NCI-H1930 (cell line): ENCODE measurements at places on chromosomes 6 and 20.

GRCh38 chr6:100493206-100493888 is 28.6 kb upstream of the SIM1 start:
- DNase-seq = no peak

DNA sequence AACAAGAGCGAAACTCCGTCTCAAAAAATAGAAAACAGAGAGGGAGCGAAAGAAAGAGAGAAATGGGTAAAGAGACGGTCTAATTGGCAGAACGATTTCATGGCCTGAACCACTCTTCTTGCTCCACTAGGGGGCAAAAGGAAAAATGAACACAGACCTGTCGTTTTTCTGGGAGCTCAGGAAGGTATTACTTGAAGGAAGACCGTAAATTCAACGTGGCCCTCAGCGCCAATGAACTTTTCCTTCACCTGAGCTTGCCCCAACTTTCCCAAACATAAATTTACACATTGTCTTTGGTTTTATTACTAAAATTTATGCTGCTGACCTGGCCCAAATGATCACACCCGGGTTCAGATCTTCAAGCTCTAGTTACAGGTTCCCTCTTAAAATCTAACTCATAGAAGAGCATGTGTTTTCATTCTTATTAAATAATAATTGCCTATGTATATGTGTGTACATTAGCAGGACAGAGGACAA is 67.3 kb downstream of the ATP9A start:
- DNase-seq = no peak

GRCh38 chr6:1630212-1630770 is 20.6 kb downstream of the FOXC1 start:
- DNase-seq = no peak

DNA sequence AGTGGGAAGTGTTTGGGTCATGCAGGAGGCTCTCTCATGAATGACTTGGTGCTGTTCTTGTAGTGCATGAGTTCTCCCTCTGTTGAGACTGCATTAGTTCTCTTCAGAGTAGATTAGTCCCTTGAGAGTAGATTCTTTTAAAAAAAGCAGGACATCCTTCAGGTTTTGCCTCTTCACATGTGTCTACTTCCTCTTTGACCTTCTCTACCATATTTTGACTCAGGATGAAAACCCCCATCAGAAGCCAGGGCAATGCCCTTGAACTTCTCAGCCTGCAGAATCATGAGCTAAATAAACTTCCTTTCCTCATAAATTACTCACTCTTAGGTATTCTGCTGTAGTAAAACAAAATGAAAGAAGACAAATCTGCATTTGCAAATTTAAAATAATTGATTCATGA is 170.3 kb downstream of the CD109 start:
- no peak for DNase-seq

DNA sequence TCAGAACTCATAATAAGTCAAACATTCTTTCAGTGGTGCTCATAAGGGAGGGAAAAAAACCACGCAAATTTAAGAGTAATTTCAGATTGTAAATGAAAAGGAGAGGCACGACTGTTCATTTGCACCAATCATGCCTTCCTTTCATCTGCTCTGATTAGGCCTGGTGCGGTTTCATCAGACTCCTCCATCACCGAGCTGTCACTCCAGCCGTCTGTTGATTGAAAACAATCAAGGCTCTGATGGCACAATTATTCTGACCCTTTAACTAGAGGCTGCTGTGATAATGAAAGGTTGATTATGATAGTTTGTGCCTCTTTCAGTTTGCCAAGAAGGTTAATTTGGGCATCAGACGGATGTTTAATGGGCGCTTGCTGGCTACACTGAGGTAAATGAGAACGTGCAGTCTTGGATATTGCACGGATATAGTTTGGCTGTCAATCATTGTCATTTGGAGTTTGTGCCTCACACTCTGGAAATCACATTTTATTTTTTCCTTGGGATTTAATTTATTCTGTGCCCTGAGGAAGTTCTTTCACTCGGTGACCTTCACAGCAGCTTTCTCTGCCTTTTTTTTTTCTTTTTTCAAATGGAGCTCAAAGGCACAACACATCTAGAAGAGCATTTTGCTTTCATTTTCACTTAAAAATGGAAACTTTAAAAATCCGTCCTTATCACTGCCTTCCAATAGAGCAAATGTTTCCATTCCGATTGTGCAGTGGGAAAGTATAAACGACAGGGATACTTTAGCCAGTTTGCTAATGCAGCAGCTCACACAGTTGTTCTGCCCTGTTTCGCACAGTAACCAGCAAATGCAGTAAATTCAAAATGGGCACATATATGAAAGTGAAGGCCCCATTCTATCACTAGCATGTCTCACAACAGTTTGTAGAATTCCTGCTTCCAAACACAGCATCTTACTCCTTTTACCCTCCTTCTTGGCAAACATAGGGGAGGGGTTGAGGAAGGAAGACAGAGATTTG is 172.8 kb downstream of the KLHL32 start:
- DNase-seq = no peak
